DMS153 (cell line): ENCODE measurements at places on chromosomes 3 and 15.

GRCh38 chr3:61252836-61253235, 1.6 kb upstream of the FHIT start:
- no peak for DNase-seq

- no peak for DNase-seq
Observed at GRCh38 chr3:187651282-187651681, 18.9 kb downstream of the SST start.

- DNase-seq = peak; percentile 45
Observed at GRCh38 chr3:181252631-181253030, 263.1 kb upstream of the DNAJC19 start.

DNA sequence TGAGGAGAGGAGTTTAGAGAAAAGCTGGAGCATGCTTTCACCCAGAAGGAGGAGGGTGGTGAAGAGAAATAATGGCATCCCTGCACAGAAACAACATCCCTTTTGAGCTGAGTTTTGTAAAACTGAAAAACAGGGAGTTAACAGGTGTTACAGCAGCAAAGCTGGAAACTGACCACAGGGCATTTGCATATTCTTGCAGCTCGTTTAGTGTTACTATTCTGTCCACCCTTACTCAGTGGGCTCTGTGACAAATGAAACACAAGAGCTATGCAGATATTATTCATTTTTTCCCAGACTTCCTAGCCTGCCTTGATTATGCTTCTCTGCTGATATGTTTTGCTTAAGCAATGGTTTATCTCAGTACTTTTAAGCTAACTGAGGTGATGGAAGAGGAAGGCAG, 272.0 kb downstream of the NEK10 start:
- no peak for DNase-seq

DNA sequence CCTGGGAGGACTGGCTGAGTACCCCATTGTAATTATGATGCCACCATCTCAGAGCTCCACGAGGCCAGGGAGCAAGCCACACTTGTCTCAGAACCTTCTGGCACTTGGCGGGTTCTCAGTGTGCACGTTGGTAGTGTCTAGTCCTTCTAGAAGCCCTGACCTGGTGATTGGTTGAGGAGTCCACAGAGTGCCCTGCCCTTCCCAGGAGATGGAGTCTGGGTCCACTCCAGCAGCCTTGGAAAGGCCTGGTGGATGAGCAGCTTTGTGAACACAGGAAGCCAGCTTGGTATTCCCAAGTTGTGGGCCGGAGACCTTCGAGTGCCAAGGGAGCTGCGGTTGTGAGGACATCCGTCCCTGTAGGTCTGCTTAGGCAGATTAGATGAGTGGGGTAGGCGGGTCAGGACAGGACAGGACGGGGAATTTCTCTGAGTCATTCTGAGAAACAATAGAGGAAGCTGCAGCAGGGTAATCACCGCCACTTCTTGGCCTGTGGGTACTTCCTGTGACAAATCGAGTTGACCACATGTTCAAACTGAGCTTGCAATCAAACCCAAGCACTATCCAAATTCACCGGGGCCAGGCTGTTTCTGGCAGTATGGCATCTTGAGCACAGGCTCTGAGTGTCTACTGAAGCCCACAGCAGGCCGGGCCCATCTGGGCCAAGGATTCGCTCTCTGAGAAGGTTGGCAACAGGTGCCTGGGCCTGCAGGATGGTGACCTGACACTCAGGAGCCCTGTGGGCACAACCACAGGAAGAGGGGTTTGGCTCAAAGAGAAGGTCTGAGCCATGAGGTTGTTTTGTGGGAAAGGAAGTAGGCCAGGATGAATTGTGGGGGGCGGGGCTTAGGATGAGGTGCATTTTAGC, 71.5 kb upstream of the PLXNA1 start:
- no peak for DNase-seq

GRCh38 chr3:25090698-25091453, 337.2 kb upstream of the RARB start:
- DNase-seq = no peak

DNA sequence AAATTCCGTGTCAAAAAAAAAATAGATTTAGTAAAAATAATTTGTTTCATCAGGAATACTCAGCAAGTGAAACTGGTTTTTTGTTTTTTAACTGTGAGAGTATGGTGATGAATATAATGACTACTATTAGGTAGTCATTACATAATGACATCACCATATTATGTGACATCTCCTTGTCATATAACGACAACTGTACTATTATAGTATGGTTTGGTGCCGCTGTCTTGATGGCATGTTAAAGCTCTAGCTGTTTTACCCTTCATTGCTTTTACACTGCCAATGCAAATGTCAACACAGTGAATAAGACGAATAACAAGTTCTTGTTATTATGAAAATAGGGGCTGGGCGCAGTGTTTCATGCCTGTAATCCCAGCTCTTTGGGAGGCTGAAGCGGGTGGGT, 45.6 kb upstream of the FAH start:
- no peak for DNase-seq

DNA sequence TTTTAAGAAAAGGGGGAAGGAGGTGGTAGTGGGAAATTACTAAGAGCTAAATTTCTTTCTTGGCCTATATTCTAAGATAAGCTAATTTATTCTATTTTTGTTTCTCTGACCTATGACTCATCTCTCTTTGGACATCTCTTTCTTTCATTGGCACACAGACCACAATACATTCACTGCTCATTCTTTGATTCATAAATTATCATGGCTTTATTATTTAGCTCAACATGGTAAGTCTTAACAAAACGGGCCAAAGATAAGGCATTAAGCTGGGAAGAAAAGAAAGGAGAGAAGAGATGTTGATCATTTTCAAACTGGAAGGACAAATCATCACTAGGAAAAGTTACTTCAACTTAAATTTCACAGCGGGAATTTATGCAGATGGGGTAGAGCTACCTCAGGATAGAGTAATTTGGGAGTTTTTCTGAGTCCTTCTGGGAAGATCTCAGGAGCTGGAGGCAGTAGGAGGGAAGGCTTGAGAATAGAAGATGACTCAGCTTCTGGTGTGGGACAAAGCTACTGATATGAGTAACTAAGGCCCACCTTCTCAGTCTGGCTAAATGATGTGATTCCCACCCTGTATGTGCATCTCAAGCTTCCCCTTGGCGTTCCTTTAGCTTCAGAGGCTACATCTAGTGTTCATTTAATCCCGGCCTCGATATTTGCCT, 7.5 kb upstream of the ALCAM start:
- no peak for DNase-seq

DNA sequence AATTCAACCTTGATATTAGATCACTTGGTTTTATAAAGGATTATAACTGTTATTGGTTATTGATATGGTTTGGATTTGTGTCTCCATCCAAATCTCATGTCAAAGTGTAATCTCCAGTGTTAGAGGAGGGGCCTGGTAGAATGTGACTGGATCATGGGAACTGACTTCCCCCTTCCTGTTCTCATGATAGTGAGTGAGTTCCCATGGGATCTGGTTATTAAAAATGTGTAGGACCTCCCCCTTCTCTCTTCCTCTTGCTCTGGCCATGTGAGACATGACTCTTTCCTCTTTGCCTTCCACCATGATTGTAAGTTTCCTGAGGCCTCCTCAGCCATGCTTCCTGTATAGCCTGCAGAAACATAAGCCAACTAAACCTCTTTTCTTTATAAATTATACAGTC, 136.0 kb upstream of the UBE2E2 start:
- DNase-seq = no peak

- DNase-seq = no peak
Observed at GRCh38 chr15:29071232-29071881, 185.6 kb downstream of the APBA2 start.

DNA sequence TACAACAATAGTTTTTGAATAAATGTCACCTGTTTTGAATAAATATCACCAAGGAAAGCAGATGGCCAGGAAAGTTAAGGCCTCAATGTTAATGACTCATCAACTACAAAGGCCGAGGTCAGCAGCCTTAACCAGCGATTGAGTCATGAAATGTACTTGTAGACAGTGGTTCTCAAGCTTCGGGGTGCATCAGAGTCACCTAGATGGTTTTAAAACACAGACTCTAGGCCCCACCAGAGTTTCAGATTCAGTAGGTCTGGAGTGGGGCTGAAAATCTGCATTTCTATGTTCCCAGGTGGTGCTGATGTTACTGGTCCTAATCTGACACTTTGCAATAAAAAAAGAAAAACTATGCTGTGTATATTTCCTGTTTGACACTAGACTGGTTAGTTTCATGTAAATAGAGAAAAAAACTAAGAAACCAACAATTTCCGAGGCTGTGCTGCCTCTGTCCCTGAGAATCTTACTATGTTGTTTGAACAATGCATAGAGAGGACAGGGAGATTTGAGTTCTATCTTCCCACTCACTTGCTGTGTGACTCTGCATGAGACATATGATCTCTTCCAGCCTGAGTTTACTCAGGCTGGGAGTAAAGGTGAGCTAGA, 9.8 kb downstream of the RAB27A start:
- no peak for DNase-seq

DNA sequence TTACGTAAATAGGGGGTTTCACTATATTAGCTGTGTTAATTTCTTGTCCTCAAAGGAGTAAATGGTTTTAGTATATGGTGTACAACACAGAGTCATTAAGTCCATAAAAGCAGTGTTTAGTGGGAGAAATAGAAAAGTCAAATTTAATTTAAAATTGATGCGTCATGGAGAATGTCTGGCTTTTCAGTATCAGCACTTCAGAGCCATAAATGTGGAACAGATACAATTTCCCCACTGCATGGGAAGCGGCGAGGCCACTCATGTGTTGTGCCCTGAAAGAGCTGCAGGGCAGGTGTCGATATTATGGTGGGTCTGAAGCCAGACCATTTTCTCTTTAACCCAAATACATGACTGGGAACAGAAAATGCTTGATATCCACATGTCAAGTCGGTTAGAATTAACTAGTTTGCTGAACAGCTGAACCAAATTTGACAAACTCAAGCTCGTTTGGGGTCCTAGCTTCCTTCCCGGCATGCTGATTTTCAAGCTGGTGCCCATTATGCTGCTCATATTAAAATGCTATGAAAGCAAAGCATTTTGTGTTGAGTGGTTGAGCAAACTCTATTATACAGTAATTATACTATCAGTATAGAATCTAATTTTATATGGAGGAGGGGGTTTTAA, 364.6 kb upstream of the TBL1XR1 start:
- DNase-seq = no peak

DNA sequence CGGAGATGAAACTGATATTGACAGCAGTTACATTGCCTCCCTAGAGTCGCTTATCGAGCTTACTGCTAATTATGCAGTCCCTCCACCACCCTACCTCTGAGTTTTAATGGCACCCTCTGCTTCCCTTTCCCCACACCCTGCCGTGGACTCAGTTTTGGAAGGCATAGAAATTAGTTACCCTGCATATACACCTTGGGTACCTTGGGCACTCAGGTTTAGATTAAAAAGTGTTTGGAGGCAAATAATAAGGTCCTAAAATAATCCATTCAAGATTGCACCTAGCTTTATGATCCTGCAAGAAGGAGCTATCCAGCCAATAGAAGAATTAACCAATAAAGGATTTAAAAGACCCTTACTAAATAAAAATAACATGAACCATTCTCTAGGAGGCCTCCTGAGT, 117.8 kb upstream of the AGBL1 start:
- DNase-seq = no peak

- no peak for DNase-seq
Observed at GRCh38 chr3:54966979-54967378, 39.1 kb upstream of the LRTM1 start.

DNA sequence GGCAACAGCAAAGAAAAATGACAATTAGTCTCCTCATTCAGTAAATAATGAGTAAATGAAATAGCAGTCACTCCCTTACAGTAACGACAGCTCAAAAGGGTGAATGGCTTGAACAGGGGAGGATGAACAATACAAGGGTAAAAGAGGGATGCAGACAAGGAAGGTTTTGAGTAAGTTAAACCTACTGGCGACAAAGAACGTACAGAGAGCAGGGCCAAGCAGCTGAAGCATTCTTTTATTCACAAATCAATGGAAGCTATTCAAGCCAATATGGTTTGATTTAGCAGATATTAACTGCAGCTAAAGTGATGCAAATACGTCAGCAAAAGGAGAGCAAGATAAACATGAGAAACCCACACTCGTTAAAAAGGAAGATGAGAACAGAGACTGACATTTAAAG, 90.7 kb upstream of the ICE2 start:
- DNase-seq = no peak

DNA sequence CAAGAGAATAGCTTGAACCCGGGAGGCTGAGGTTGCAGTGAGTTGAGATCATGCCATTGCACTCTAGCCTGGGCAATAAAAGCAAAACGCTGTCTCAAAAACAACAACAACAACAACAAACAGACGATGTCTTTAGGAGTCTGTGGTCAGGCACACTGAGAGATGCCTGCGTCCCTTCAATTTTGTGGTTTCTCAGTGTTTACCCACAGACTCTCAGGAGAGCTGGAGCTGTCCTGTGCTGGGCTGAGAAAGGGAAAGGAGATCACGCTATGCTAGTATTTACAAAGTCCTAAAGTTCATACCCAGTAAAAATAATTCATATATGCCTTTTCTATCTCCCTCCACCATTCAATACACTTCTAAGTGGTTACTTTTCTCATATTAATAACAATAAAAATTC, 6.3 kb downstream of the LAMP3 start:
- no peak for DNase-seq

DNA sequence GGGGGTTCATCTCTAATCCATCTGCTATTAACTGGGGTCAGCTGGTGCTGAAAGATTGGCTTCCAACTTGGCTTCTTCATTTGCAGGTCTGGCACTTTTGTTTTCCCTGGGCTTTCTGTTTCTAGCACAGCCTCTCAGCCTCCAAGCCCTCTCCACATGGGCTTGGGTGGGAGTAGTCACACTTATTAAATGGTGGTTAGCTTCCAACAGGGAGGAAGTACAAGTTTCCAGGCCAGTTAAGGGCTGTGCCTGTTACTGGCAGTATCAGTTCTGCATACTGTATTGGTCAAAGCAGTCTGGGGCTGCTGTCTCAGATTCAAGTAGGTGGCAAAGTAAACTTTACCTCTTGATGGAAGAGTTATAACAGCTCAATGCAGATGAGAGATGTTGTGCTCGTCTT, 627.1 kb upstream of the CCDC54 start:
- DNase-seq = no peak

DNA sequence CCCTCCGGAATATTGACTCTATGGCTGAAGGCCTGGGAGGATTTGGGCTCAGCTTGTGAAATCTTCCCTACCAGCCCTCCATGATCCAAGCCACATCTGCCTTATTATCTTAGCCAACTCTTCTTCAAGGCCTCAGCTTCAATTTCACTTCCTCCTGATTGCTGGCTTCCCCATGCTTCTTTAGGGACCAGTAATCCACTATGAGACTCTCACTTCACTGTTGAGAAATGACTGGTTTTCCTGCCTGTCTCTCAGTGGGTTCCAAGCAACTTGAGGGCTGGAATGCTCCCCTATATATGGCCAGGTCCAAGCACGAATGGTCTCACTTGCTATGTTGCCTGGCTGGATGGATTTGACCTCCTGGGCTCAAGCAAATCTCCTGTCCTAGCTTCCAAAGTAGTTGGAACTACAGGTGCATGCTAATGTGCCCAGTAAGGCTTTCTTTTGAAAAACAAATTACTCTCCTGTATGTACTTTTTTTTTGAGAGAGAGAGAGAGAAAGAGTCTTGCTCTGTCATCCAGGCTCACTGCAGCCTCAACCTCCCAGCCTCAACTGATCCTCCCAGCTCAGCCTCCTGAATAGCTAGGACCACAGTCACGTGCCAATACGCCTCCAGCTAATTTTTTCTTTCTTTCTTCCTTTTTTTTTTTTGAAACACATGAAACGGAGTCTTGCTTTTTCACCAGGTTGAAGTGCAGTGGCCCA, 7.9 kb upstream of the PIK3CB start:
- DNase-seq = no peak
